ENCODE measurements at places on chromosomes 13 and 19.

- DNase-seq: no peak
Measured at GRCh38 chr13:112603641-112604225, 15.8 kb upstream of the TUBGCP3 start.

GRCh38 chr19:11268783-11269267 is 6.5 kb upstream of the DOCK6 start:
- no peak for DNase-seq

DNA sequence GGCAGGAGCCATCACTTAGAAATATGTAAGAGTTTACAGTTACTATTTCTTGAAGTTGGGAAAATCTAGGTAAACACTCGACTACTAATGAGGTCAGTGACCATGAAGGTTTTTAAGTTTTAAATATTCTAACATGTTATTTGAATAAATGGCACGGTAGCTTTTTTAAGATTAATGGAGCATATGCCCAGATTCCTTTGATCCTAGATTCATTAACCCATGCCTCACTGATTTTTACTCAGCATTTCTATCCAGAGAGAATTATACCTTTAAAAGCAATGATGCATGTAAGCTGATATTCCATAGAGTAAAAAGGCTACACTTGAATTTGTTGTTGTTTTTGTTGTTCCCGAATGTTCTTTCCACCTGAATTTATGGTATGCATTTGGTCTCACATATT is 541.4 kb downstream of the DACH1 start:
- DNase-seq: no peak

GRCh38 chr13:80374444-80374843 is 33.5 kb upstream of the SPRY2 start:
- no peak for DNase-seq

- DNase-seq: no peak
Measured at GRCh38 chr13:95146486-95146885, 154.8 kb downstream of the ABCC4 start.

Measured in frontal cortex (tissue), 4 donors.